ENCODE measurements at places on chromosomes 13 and 19.

DNA sequence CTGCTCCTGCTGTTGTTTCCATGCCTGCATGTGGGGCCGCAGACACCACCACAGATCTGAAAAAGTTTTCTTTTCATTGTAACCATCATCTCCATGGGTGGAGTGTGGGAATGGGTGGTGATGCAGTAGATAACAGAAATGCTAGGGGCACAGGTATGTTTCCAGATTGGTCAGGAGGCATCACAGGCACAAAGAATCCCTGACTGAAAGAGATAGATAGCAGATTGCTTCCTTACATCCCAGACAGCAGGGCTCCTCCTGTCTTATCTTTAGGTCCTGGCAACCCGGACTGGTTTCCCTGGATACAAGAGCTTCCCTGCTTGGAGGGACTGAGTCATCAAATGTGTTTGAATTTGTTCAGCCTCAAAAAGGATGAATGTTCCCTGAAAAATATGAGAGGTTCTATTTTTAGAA lies 1937.6 kb downstream of the PCDH9 start:
- no peak for DNase-seq

DNA sequence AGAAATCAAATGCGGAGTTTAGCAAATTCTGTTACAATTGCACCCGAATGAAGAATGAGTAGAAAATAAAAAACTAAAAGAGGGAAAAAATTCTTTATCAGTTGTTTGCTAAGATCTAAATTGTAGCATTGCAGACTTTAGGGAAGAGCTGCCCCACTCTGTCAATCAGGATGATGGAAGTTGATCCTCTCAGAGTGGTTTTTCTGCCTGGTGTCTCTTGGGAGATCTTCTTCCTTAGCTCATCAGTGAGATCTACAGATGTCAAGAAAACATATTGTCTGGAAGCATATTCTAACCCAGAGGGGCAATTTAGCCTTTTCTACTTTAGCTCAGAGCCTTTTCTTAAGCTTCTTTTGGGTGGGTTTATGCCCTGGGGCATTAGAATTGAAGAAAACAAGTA lies 223.2 kb upstream of the PCDH17 start:
- DNase-seq, result no peak

- no peak for DNase-seq
Measured at GRCh38 chr19:6020166-6020882, 42.4 kb upstream of the RANBP3 start.

- no peak for DNase-seq
Measured at GRCh38 chr19:45139286-45140143, 21.3 kb downstream of the NKPD1 start.
